IMR-90 (cell line): ENCODE measurements at places on chromosomes 6 and 20. TPM values are rescaled to one million over a fixed set of nuclear protein-coding genes. Genes with fewer than 3 reads are reported as not detected.
A peak's percentile ranks its signal among the peaks of the same experiment; 100 is the strongest.

SULF2 gene
- 0.55 and 0.77 TPM in 2 replicates for polyA plus RNA-seq

GRCh38 chr6:35037664-35038038, 103.5 kb downstream of the TCP11 start:
- no peak for DNase-seq

BRPF3 gene
- 17.2 and 18.1 TPM in 2 replicates for polyA plus RNA-seq

GRCh38 chr6:161095916-161096315, 104.3 kb downstream of the MAP3K4 start:
- DNase-seq = no peak

GRCh38 chr6:139981768-139982181, 607.3 kb upstream of the CITED2 start:
- peak; percentile 80 for DNase-seq

GRM4 gene
- 0.02 and 0.03 TPM in 2 replicates for polyA plus RNA-seq

- no peak for DNase-seq
These were observed 5.0 kb downstream of the DNAAF9 start for GRCh38 chr20:3402453-3402852.

DNA sequence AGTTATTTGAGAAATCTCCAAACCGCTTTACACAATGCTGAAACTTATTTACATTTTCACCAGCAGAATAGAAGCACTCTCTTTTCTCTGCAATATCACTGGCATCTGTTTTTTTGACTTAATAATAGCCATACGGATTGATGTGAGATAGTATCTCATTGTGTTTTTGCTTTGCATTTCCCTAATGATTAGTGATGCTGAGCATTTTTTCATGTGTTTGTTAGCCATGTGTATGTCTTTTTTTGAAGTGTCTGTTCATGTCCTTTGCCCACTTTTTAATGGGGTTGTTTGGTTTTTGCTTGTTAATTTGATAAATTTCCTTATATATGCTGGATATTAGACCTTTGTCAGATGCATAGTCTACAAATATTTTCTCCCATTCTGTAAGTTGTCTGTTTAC, 73.6 kb downstream of the FBXO5 start:
- DNase-seq = no peak

DNA sequence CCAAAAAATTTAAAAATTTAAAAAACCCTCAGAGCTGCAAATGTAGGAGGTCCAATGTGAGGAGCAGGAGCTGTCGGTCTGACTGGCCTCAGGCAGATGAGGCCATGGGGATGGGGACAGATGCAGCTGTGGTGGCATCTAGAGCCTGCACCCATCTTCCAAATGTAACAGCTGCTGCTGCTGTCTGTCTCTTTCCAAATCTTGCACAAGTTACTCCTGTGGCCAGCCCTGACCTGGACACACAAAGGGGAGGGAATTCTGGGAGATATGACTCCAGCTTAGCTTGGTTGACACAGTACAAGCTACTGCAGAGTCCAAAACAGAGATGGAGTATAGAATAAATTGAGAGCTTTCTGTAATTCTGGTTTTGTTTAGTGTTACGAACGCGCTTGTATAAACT, 115.2 kb downstream of the PRND start:
- no peak for DNase-seq

GRCh38 chr6:35673755-35674154, 15.0 kb downstream of the FKBP5 start:
- no peak for DNase-seq

- peak; percentile 56 for DNase-seq
These were observed 71.5 kb upstream of the LAMP5 start for GRCh38 chr20:9442858-9443257.

GRCh38 chr20:17530716-17531664, at the start of gene BFSP1:
TSS of gene BFSP1 (minus strand) at chr20:17531379. CDS start at chr20:17531329, 50 bp downstream.
- DNase-seq = peak; percentile 52

- no peak for DNase-seq
These were observed 1.5 kb downstream of the EEF1A2 start for GRCh38 chr20:63497138-63497945.

HFE gene
- polyA plus RNA-seq = 11.7 and 15.7 TPM in 2 replicates

DNA sequence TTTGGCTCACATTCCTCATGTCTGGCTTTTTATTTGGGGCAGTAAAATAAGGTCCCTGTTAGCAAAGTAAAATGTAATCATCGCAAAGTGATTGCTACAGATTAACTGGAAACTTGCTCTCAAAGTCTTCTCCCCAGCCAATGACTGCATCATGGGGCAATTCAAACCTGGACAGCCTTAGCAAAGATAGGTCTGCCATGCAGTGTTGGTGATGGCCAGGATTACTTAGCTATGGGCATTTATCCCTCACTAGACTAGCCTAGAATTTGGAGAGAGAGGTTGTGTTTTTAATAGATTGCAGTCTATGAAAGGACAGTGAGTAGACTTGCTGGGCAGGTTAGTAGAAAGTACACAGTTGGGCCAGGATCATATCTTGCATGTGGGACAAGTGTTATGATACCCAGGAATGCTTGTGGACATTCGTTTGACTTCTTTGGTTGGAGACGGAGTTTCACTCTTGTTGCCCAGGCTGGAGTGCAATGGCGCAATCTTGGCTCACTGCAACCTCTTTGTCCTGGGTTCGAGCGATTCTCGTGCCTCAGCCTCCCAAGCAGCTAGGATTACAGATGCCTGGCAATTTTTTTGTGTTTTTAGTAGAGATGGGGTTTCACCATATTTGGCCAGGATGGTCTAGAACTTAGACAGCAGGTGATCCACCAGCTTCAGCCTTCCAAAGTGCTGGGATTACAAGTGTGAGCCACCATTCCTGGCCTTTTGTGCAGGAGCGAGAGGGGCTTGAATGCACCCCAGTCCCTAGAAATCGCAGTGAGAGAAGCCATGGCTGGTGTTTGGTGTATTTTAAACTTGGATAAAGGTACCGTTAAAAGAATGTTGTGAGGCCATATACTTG, 3.4 kb downstream of the RPS12 start:
- no peak for DNase-seq
